ENCODE measurements at places on chromosomes 1 and 21. TPM values are rescaled to one million over a fixed set of nuclear protein-coding genes. Genes with fewer than 3 reads are reported as not detected.
A peak's percentile ranks its signal among the peaks of the same experiment; 100 is the strongest.

ENO1 gene
- 1,134 TPM for polyA plus RNA-seq

SPRR2A gene
- not detected for polyA plus RNA-seq

MXRA8 gene
- 2.2 TPM for polyA plus RNA-seq

RIMKLA gene
- polyA plus RNA-seq, result under 0.01 TPM

TNFRSF25 gene
- polyA plus RNA-seq, result 52.9 TPM

LRRC71 gene
- 0.35 TPM for polyA plus RNA-seq

PCP4L1 gene
- not detected for polyA plus RNA-seq

- no peak overlapping the region for H3K27ac ChIP-seq
- H3K4me3 ChIP-seq, result no peak overlapping the region
- no peaks in the 10 kb centered on the region for H3K27me3 ChIP-seq
- no peak for DNase-seq
- H3K36me3 ChIP-seq, result no peaks in the 10 kb centered on the region
- no peaks in the 10 kb centered on the region for H3K4me1 ChIP-seq
Measured at GRCh38 chr1:30257742-30258380, 465.5 kb downstream of the MATN1 start.

DNA sequence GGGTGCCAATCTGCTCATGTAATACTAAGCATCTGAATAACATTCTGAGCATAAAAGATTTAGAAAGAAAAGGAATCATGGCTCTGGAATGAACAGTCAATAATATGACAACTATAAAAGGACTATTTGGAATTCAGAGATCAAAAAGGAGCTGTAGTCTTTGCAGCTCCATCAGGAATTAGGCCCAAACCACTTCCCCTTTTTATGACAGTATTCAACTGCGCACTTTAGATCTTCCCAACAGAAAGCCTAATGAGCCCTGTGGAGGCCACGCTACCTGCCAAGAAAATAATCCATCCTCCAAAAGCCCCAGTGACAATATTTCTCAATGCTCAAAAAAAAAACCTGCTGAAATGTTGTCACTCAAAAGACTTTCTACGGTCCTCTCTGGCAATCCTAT lies 163.2 kb downstream of the SNX7 start:
- no peak for DNase-seq
- H3K27ac ChIP-seq, result no peak overlapping the region
- H3K4me1 ChIP-seq, result no peaks in the 10 kb centered on the region
- H3K27me3 ChIP-seq, result peaks cover 2% of the 10 kb centered on the region
- no peaks in the 10 kb centered on the region for H3K36me3 ChIP-seq

DNA sequence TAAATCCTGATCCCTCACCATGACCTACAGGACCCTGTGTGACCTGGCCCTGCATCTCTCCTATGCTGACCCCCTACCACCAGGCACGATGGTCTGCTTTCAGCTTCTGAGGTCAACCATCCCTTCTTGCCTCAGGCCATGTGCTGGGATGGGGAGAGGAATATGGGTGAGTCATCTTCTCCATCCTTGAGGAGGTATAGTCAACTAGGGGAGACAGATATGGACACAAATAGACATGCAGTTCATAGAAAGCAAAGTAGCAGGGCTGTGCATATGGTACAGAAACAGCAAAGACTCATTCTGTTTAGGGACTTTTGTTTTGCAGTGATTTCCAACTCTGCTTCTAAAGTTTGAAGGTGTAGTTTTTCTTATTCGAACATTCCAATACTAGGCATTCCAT lies 250.8 kb upstream of the FGGY start:
- no peak for DNase-seq
- H3K27ac ChIP-seq, result no peak overlapping the region
- H3K36me3 ChIP-seq, result no peaks in the 10 kb centered on the region

GRCh38 chr1:53572065-53572814 lies 113.0 kb downstream of the DMRTB1 start:
- H3K27me3 ChIP-seq, result peaks cover 4% of the 10 kb centered on the region
- H3K4me3 ChIP-seq, result no peak overlapping the region
- H3K4me1 ChIP-seq, result no peaks in the 10 kb centered on the region

GRCh38 chr1:42172381-42173133 lies 8.0 kb upstream of the GUCA2A start:
- H3K36me3 ChIP-seq, result no peaks in the 10 kb centered on the region
- peak; percentile 34 for DNase-seq
- H3K4me1 ChIP-seq, result peaks cover 11% of the 10 kb centered on the region
- H3K27ac ChIP-seq, result no peak overlapping the region
- H3K27me3 ChIP-seq, result no peaks in the 10 kb centered on the region
- no peak overlapping the region for H3K4me3 ChIP-seq

- no peak overlapping the region for H3K4me3 ChIP-seq
- H3K27me3 ChIP-seq, result no peaks in the 10 kb centered on the region
- no peak for DNase-seq
- H3K4me1 ChIP-seq, result peaks cover 23% of the 10 kb centered on the region
- no peaks in the 10 kb centered on the region for H3K36me3 ChIP-seq
Measured at GRCh38 chr1:59058665-59059439, 238.0 kb upstream of the FGGY start.

GRCh38 chr1:97033949-97034348 lies 312.4 kb downstream of the PTBP2 start:
- no peaks in the 10 kb centered on the region for H3K27me3 ChIP-seq
- H3K27ac ChIP-seq, result no peak overlapping the region
- no peaks in the 10 kb centered on the region for H3K36me3 ChIP-seq
- H3K4me3 ChIP-seq, result no peak overlapping the region

GRCh38 chr1:10459184-10459583 lies 9.4 kb downstream of the CORT start:
- peaks cover 20% of the 10 kb centered on the region for H3K4me1 ChIP-seq
- H3K36me3 ChIP-seq, result peaks cover 17% of the 10 kb centered on the region
- H3K27me3 ChIP-seq, result no peaks in the 10 kb centered on the region

DNA sequence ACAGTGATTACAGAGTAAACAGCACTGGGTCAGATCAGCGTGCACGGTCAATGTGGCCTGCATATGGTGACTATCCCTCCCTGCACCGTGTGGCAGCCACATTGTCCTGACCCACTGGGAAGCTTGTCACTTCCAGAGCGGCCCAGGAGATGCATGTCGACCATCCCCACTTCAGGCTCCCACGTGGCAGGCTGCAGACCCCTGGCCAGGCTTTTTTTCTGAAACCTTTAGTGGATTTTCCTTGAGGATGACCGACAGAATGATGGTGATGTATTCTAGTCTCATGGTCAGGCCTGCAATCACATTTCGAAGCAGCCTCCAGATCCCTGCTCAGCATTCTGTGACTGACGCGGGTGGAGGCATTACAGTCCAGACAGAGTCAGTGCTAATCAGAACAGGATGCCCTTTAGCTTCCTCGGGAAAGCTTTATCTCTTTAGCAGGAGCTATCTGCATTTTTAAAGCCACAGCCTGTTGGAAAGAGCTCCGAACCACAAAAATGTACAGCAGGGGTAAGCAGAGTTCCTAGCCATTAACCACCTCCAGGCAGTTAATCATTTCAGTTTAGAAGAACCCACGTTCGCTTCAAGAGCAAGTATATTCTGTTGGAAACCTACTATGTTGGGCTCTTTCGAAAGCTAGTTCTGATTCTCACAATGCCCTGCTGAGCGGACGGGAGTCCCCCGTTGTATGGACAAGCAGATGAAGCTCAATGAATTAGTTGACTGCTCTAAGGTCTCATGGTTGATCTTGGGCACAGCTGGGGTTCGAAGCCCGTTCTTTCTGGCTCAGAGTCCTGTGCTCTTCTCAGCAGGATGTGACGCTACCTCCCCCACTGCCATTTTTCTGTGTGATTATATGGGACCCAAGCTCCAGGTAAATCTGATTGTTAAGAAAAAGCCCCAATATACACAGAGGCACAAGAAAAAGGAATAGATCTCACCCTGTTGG lies 56.5 kb downstream of the IRF2BP2 start:
- DNase-seq, result peak; percentile 45
- H3K27ac ChIP-seq, result no peak overlapping the region
- no peak overlapping the region for H3K4me3 ChIP-seq
- peaks cover 20% of the 10 kb centered on the region for H3K4me1 ChIP-seq
- no peaks in the 10 kb centered on the region for H3K36me3 ChIP-seq

DNA sequence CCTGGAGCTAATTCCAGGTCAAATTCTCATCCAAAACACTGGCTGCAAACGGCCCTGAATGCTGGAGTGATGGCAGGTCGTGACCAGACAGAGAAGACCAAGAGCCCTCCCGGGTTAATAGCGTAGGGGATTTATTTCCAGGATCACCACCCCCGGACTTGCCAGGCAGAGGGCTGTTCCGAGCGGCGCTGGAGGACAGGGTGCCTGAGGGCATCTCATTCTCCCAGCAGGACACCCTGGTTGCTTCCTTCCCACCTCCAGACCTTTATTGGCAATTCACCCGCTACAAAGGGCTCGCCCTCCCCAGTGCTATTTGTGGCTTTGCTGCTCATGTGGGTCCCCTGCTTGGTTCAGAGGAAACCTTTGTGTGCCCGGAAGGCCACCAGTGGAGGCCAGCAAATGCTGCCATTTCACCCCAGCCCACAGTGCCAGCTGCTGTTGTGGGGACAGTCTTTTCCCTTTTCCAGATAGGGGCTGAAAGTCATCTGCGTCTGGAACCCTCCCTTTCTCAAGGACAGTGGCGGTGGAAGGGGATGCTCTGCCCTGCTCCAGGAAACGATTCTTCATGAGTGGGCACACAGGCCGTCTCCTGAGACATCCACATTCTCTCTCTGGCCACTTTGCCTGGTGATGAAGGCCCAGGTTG lies 19.0 kb upstream of the C1orf174 start:
- H3K4me1 ChIP-seq, result no peaks in the 10 kb centered on the region
- no peaks in the 10 kb centered on the region for H3K36me3 ChIP-seq
- no peak overlapping the region for H3K4me3 ChIP-seq
- H3K27me3 ChIP-seq, result no peaks in the 10 kb centered on the region

DNA sequence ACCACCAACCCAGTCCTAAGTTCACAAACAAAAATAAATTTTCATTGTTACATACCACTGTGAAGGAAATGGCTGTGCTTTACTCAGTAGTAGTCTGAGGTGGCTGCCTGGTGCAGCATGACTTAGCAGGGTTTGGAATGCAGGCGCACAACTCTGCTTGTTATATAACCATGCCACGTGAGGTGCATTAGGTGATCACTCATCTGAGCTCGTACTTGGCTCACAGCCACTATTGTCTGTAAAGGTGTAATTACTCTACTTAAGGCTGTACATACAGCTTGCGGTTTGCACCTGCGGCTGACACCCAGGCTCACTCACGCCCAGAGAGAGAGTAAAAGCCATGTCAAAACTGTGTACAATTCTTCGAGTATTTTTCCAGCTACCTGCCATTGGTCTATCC lies 599.4 kb downstream of the LTN1 start:
- no peaks in the 10 kb centered on the region for H3K27me3 ChIP-seq
- DNase-seq, result no peak
- H3K4me3 ChIP-seq, result no peak overlapping the region
- no peak overlapping the region for H3K27ac ChIP-seq

DNA sequence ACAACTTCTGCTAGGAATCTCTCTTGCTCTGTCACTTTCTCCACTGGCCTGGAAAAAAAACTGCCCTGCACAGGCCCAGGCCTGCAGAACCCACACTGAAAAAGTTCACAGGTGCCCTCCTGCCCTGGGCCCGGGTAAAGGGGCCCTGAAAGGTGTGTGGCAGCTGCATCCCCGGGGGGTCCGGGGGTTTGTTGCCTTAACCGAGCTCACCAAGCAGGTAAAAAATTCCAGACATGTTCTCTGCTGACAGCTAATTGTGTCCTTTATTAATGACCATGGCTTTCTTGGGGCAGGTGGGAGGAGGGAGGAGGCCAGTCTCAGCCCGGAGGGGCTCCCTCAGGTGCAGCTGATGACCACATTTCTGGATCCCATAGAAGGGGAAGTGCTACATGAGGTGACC lies 122.9 kb downstream of the LACTBL1 start:
- H3K4me3 ChIP-seq, result no peak overlapping the region
- H3K36me3 ChIP-seq, result no peaks in the 10 kb centered on the region
- H3K27me3 ChIP-seq, result no peaks in the 10 kb centered on the region
- no peak for DNase-seq

Measured in endothelial cell of umbilical vein (primary cell).